Mesothelial cell of epicardium (in vitro differentiated cells): ENCODE measurements at places on chromosomes 12 and 14.
A peak's percentile ranks its signal among the peaks of the same experiment; 100 is the strongest.

GRCh38 chr14:61466249-61466904 is 145.0 kb downstream of the PRKCH start:
- no peak for DNase-seq

DNA sequence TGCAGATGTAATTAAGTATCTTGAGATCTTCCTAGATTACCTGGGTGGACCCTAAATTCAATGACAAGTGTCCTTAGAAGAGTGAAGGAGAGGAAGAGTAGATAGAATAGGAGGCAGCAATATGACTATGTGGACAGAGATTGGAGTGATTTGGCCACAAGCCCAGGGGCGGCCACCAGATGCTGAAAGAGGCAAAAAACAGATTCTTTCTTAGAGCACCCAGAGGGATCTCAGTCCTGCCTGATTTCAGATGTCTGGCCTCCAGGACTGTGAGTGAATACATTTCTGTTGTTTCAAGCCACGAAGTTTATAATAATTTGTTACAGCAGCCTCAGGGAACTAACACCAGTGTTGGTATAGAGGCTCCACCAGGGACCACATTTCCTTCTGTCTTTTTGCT is 67.3 kb downstream of the DACT1 start:
- DNase-seq = no peak

- DNase-seq = no peak
Measured at GRCh38 chr12:55733021-55733555, 4.3 kb upstream of the CD63 start.

DNA sequence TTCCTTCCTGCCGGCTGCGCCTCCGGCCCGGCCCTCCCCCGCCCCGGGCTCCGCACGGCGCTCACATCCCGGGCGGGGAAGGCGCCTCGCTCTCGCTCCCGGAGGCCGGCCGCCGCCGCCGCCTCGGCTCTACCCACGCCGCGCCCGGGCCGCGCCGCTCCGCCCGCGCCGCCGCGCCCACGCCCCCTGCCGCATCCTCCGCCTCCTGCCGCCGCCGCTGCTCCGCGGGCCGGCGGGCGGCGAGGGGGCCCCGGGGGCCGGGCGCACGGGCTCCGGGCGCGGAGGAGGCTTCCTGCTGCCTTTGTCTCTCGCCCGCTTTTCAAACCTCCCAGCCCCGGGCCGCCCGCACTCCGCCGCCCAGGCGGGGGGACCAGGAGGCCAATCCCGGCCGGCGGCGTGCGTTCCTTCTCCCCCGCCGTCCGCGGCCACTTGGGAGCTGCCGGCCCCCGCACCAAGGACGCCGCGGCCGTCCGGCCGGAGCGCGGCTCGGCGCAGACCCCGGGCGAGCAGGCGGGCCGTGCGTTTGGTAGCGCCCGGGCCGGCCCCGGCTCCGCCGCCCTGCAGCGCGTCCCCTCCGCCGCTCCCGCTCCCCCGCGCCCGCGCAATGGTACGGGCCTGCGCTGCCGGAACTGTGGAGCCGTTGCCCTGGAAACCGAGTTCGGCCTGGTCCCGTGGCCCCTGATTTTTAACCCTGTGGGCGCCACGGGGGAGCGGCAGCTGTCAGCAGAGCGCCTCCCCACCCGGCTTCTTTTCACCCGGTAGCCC is at the start of gene FBXL14:
Gene FBXL14, minus strand, starts transcription at position 321 of the 765 bp plus-strand sequence. CDS start 515 bp downstream, outside the sequence.
- peak; percentile 76 for DNase-seq

GRCh38 chr14:67416810-67417209 is 4.8 kb upstream of the PLEK2 start:
- DNase-seq = no peak

DNA sequence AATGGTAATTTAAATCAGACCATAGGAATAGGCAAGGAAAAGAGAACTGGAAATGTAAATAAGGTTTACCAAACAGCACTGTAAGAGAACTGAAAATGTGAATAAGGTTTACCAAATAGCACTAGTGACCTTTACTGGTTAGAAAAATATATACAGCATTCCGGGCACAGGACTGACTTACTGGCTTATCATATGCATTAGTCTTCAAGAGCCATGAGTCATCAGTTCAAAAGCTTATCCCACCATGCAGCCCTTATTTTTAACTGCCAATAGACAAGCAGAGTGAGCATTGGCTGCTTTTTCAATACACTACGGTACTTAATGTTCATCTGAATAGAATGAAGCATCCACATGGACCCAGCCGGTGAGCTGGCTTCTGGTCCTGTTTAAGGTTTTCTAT is 13.0 kb upstream of the NELL2 start:
- no peak for DNase-seq
